Type B pancreatic cell (in vitro differentiated cells): ENCODE measurements at places on chromosomes 5 and 9. TPM values are rescaled to one million over a fixed set of nuclear protein-coding genes. Genes with fewer than 3 reads are reported as not detected.
A peak's percentile ranks its signal among the peaks of the same experiment; 100 is the strongest.

The FAM221B gene
- total RNA-seq: 1.1 TPM in 1 of 2 replicates, not detected in the other

The SLC4A9 gene
- total RNA-seq: 0.17 TPM in 1 of 2 replicates, not detected in the other

GRCh38 chr5:121138495-121138907 is 674.4 kb downstream of the PRR16 start:
- no peaks in the 10 kb centered on the region for H3K27me3 ChIP-seq
- no peak overlapping the region for H3K4me3 ChIP-seq
- H3K4me1 ChIP-seq: no peaks in the 10 kb centered on the region

- DNase-seq: no peak
- H3K36me3 ChIP-seq: no peaks in the 10 kb centered on the region
- no peaks in the 10 kb centered on the region for H3K27me3 ChIP-seq
- peaks cover 39% of the 10 kb centered on the region for H3K4me1 ChIP-seq
Measured at GRCh38 chr9:113604393-113604792, 140.9 kb downstream of the RGS3 start.

DNA sequence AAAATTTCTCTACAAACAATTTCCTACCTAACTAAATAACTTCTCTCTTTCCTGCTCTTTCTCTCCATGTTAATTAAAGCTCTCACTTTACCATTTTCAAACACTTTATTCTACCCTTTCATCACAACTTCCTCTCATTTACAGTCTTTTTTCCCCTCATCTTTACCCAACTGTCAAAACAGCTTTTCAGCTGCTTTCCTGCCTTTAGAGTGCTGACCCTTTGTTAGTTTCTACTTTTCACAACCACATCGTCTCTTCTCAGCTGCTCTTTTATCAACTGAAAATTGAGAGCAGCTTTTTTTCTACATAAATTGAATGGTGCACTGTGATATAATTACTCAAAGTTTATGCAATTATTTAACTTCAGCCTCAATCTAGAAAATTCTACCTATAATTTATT is 3.1 kb upstream of the HOMER1 start:
- peak overlapping the region; percentile 15 for H3K27ac ChIP-seq
- H3K4me1 ChIP-seq: peaks cover 15% of the 10 kb centered on the region
- H3K4me3 ChIP-seq: peak overlapping the region; percentile 7
- H3K36me3 ChIP-seq: no peaks in the 10 kb centered on the region
- peaks cover under 1% of the 10 kb centered on the region for H3K27me3 ChIP-seq

DNA sequence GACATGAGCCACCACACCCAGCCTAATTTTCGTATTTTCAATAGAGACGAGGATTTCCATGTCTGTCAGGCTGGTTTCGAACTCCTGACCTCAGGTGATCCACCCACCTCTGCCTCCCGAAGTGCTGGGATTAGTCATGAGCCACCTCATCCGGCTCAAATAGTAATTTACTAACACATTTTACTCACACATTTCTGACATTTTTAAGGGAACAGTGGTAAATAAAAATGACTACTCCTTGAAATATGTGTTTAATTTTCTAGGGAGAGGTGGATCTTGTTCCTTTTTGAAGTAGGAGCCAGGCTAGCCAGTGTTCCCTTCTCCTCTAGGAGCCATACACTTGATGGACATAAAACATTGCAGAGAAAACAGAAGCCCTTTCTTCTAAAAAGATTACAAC is 55.2 kb upstream of the ERBIN start:
- H3K27ac ChIP-seq: no peak overlapping the region
- no peaks in the 10 kb centered on the region for H3K36me3 ChIP-seq
- no peaks in the 10 kb centered on the region for H3K27me3 ChIP-seq
- no peak for DNase-seq
- peaks cover 8% of the 10 kb centered on the region for H3K4me1 ChIP-seq
- no peak overlapping the region for H3K4me3 ChIP-seq

GRCh38 chr5:150155258-150156026 is at the start of gene PDGFRB:
PDGFRB (minus strand) TSS chr5:150155845; CDS start chr5:150137047, 18,798 bp downstream.
- H3K27ac ChIP-seq: peak within 1 kb of the TSS; percentile 55
- peaks cover 21% of the 10 kb centered on the region for H3K27me3 ChIP-seq
- H3K4me1 ChIP-seq: peaks cover 49% of the 10 kb centered on the region
- DNase-seq: peak; percentile 87
- H3K4me3 ChIP-seq: peak within 1 kb of the TSS; percentile 89

DNA sequence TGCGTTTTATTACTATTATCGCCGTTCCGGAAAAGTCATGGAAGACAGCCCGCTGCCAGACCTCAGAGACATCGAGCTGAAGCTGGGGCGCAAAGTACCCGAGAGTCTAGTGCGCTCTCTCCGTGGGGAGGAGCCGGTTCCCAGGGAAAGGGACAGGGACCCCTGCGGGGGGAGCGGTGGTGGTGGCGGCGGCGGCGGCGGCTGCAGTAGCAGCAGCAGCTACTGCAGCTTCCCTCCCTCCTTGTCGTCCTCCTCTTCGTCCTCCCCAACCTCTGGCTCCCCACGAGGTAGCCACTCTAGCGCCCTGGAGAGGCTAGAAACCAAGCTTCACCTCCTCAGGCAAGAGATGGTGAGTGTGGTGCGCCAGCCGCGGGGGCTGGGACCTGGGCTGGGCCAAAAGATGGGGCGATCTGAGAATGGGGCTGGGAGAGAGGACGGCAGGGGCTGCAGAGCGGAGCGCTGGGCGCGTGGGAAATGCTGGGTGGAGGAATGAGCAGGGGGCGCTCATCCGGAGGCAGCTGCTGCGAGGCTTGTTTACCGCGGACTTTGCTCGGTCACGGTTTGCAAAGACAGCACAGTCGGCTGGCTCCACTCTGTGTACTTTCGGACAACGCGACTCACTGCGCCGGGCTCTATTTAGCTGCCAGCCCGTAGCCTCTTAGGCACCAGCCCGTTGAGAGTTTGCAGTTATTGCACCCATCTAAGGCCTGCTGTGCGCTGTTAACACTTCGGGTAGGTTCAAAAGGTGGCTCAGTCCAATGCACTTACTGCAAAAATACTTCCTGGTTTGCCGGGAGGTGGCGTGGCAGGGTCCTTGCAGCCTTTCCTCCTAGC is 1.1 kb downstream of the LURAP1L start:
- peaks cover 7% of the 10 kb centered on the region for H3K4me1 ChIP-seq
- DNase-seq: peak; percentile 78

DNA sequence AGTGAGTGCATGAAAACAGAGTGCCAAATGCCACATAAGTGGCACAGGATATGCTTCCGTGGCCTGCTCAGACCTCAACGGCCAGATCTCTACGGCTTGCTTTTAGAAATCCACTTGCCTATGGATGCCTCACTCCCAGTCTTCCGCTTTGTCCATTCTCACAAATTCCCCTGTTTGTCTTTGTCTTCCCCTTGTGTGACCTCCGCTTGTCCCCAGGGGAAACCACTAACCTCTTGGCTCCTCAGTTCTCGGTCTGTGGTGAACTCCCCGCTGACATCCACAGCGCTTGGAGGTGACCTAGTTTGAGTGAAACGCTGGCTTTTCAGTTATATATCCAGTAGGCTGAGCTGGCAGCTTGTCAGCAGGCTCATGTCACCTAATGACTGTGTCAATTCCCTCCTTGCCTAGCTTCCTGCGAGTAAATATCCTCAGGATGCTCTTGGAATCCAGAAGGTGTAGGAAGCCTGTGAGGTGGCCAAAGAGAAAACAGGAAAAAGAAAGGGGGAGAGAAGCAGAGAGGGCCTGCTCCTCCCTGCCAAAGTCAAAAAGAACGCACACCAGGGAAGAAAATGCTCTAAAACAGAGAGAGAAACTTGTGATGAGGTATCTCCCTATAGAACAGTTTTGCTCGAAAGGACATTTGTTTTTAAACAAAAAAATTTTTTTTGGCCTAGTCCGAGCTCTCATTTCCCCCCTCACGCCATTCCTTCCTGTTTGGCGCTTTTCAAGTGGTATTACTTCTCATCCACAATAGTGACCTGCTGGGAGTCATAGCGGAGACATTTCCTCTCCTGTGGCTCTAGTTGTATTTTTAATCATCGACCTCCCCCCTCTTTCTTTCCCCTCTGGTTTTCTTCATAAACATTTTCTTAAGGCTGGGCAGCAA is 101.6 kb upstream of the SPRY4 start:
- H3K27ac ChIP-seq: no peak overlapping the region
- no peak for DNase-seq
- peaks cover 15% of the 10 kb centered on the region for H3K4me1 ChIP-seq
- H3K36me3 ChIP-seq: no peaks in the 10 kb centered on the region
- H3K4me3 ChIP-seq: no peak overlapping the region

DNA sequence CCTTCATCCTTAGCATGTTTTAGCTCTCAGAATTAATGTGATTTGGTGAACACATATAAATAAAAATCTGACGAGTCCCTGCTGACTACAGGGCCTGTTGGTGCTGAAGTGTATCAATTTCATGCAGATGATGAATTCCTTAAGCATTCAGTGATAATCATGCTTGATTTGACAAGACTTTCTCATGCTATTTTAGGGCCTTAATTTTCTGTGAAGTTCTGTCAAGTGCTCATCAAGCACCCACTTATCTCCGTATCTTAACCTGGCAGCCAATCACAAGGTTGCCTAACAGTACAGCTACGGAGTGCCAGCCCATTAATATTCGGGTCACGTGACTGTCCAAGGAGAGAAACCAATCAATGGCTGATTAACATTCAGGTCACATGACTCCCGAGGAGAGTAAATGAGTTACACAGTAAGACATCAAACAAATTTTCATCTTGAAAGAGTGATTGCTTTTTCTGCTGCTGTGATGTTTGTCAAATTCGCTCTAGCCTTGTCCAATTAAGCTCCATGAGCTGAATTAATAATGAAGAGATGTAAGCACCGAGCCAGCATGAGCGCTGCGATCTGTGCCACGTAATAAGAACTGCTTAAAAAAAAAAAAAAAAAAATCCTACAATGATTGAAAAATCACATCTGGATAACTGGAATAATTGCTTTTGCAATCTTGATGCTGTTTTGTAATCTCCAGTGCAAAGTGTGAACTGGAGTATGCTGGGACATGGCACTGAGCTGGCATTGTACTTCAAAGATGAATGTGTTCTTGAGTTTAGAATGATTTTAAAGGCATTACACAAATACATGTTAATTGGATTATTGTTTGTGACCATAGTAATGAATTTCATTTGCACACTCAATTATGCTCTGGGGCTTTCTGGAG is 104.3 kb upstream of the SPATA31D4 start:
- H3K4me1 ChIP-seq: peaks cover 28% of the 10 kb centered on the region
- H3K4me3 ChIP-seq: no peak overlapping the region
